ENCODE measurements at places on chromosomes 12 and 14. TPM values are rescaled to one million over a fixed set of nuclear protein-coding genes. Genes with fewer than 3 reads are reported as not detected.

The GLT8D2 gene
- total RNA-seq = 0.79 TPM

DNA sequence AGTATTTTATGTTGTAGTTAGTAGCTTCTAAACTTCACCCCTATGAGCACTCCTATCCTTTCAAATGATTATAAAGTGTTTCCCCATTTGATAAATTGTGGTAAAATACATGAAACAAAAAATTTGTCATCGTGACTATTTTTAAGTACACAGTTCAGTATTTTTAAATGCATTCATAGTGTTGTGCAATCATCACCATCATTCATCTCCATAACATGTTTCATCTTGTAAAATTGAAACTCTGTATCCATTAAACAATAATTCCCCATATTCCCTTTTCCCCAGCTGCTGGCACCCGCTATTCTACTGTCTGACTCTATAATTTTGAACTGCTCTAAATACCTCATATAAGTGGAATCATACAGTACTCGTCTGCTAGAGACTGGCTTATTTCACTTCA, 52.5 kb downstream of the ATP23 start:
- no peaks in the 10 kb centered on the region for H3K27me3 ChIP-seq
- H3K4me3 ChIP-seq = no peak overlapping the region
- DNase-seq = no peak
- H3K36me3 ChIP-seq = no peaks in the 10 kb centered on the region

- H3K36me3 ChIP-seq = no peaks in the 10 kb centered on the region
- no peak overlapping the region for H3K27ac ChIP-seq
- H3K4me1 ChIP-seq = no peaks in the 10 kb centered on the region
- DNase-seq = no peak
- no peaks in the 10 kb centered on the region for H3K27me3 ChIP-seq
- no peak overlapping the region for H3K4me3 ChIP-seq
Measured at GRCh38 chr14:31170411-31170810, 37.2 kb downstream of the HECTD1 start.

The OR6C2 gene
- not detected for total RNA-seq

- no peak overlapping the region for H3K4me3 ChIP-seq
- peaks cover 6% of the 10 kb centered on the region for H3K27me3 ChIP-seq
- H3K36me3 ChIP-seq = no peaks in the 10 kb centered on the region
- no peaks in the 10 kb centered on the region for H3K4me1 ChIP-seq
Measured at GRCh38 chr12:117228239-117228638, 38.0 kb upstream of the FBXO21 start.

Measured in spleen (tissue), 13 donors.